Karpas-422 (cell line): ENCODE measurements at places on chromosomes 1 and 21.

DNA sequence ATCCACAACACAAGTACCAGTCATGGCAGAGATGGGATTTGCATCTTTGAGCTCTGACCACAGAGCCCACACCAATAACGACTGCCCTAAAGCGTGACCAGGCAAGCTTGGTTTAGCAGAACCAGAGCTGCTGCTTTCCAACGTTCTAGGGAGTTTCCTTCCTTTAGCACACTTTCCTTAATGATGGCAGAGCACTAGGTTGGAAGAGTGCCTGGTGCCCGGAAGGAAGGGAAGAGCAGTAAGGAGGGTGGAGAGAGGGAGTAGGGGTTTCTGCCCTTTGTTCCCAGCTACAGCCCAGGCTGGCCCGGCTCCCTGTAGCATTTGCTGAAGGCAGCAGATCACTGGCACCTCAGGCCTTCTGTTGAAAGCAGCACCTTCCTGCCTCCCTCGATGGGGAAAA is 6.1 kb upstream of the EVA1C start:
- DNase-seq = no peak

DNA sequence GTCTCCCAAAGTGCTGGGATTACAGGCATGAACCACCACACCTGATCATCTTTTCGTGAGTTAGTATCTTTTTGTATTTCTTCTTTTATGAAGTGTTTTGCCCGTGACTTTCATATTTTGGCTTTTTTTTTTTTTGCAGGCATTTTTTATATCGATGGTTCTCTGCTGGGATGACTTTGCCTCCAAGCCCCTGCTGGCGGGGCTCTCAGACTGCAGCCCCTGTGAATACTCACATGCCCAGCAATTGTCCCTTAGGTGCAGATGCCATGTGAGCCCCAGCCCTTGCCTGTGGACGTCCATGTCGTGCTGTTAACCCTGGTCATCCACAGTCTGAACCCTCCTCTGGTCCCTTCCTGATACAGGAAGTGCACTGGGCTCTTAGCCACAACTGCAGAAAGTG is 21.7 kb downstream of the CRYAA start:
- DNase-seq = no peak

- no peak for DNase-seq
Observed at GRCh38 chr1:205524794-205525101, 20.3 kb downstream of the CDK18 start.

GRCh38 chr1:183278739-183279591 is 92.9 kb downstream of the LAMC2 start:
- peak; percentile 35 for DNase-seq

DNA sequence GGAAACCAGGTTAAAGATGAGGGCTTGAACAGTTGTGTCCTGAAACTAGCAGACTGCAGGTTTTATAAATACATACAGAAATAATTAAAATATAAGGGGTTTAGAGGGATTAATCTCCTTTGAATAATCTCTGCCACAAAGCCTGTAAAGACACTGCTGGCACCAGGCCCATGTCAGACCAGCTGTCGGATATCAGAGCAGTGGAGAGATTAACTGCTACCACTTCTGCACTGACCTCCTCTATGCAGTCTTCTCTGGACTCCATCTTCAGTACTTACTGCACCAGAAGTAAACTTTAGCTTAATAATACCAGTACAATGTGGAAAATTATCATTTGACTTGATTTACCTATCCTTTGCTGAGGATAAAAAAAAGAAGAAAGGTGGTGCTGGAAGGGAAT is 128.6 kb downstream of the LHX4 start:
- DNase-seq = peak; percentile 77

DNA sequence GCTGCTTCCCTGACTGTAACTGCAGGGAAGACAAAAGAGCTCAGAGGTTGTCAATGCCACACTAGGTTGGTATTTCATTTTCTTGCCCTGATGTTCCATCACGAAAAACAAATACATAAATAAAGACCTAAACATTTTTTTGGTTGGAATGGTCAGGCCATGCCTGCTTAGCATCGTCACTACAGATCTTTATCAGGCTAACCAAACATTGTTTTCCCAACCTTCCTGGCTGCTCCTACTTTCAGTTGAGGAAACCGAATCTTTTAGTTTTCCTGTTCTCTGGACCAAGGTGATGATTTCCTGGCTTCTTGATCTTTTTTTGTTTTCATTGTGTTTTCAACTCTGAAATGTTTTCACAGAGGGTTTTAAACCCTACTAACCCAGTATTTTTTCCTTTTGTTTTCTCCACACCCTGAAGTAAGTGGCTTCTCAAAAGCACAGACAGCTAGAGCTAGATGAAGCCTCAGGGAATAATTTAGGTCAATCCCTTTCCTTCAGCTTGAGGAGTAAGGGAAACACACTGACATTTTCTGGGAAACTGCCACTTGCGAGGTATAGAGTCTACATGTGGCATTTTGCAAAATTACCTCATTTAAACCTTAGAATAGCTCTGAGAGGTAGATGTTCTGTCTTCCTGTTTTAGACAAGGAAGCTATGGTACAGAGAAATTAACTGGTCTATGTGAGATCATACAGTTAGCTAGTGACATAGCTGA is 67.2 kb upstream of the CNN3 start:
- DNase-seq = no peak

DNA sequence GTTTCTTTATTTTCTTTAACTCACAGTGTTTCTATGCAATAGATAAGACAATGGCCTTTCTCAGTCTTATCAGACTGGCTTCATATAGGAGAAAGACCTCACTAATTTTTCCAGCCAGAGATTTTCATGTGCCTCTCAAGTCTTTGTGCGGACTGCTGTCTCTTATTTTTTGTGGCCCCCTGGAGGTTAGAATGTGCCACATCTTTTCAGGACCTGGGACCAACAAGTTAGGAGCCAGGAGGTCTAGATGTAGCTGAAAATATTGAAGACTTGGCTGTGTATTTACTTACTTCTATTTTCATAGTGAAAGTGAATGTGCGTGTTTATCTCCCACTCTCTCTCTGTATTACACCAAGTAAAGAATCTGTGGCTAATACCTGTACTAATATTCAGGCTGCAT is 42.1 kb upstream of the CFHR3 start:
- DNase-seq = no peak

GRCh38 chr1:33763406-33763805 is 100.5 kb upstream of the HMGB4 start:
- DNase-seq = no peak

- DNase-seq = no peak
Observed at GRCh38 chr1:40927781-40928180, 51.7 kb upstream of the CTPS1 start.

- DNase-seq = no peak
Observed at GRCh38 chr21:41670056-41670805, 96.6 kb downstream of the RIPK4 start.

DNA sequence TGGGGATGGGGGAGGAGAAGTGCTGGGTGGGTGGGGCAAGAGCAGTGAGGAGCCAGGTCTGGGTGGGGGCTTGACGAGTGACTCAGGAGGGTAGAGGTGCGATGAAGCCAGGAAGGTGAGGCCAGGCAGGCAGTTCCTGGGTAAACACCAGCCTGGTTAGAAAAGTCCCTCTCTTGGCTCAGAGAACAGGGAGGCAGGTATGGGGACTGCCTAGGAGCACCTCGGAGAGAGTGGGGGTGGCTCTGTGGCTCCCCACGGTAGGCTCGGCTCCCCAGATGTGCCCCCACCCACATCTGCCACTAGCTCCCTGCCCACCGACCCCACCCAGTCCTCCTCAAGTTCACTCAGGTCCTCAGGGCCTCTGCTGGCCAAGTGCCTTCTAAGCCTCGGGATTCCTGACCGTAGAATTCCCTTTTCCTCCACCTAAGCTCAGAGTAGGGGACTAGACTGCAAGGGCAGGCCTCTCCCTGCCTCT is 1.2 kb downstream of the HSPG2 start:
- DNase-seq = no peak

- no peak for DNase-seq
Observed at GRCh38 chr1:216459651-216460207, 36.5 kb upstream of the USH2A start.

DNA sequence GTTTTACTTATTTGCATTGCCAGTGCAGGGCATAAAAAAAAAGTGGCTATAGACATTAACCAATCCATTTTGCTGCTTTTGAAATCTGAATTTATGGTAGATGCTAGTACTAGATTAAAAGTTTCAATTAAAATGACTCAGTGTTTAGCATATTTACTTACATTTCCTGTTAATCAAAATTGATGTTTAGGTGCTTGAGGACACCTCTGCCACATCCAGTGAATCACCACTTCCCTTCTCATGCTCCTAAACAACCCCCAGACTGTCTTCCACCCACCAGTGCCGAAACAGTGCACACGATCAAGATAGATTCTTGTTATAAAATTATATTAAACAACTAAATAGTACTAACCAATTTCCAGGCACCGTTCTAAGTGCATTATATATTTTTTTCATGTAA is 32.7 kb downstream of the HSD17B7 start:
- no peak for DNase-seq

- peak; percentile 74 for DNase-seq
Observed at GRCh38 chr1:2429780-2430591, 17.6 kb upstream of the PEX10 start.

DNA sequence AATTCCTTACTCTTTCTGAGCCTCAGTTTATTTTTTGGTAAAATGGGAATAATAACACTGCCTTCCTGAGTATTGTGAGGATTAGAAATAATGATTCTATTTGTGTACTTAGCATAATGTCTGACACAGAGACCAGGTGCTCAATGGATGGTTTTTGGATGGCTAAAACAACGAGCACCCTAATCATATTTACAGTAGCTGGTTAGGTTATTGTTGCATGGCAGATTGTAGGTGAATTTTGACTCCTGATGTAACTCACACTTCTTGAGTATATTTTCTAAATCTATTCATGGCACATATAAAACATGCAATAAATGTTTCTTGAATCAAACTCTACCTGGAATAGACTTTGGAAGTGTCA is 11.9 kb upstream of the DUSP10 start:
- no peak for DNase-seq

- no peak for DNase-seq
Observed at GRCh38 chr1:227901239-227901905, 46.4 kb downstream of the WNT9A start.
